Vagina (tissue), 2 donors: ENCODE measurements at places on chromosomes 16 and 17.

DNA sequence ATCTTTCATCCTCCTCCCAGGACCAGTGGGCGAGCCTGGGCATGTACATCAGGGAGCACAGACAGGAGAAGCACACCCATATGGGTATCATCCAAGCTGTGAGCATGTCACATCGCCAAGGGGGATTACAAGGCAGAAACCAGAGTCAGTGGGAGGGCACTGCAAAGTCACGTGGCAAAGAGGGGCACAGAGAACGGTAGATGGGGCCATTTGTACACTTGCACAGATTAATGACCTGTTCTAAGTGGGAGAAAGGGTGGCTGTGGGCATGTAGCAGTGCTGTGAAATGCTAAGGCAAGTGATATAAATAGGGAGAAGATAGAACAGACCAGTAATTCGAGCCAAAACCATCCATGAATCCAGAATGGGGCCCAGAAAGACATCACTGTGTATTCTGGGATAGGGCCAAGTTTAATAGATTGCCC is 265.0 kb downstream of the CPPED1 start:
- DNase-seq, result no peak

DNA sequence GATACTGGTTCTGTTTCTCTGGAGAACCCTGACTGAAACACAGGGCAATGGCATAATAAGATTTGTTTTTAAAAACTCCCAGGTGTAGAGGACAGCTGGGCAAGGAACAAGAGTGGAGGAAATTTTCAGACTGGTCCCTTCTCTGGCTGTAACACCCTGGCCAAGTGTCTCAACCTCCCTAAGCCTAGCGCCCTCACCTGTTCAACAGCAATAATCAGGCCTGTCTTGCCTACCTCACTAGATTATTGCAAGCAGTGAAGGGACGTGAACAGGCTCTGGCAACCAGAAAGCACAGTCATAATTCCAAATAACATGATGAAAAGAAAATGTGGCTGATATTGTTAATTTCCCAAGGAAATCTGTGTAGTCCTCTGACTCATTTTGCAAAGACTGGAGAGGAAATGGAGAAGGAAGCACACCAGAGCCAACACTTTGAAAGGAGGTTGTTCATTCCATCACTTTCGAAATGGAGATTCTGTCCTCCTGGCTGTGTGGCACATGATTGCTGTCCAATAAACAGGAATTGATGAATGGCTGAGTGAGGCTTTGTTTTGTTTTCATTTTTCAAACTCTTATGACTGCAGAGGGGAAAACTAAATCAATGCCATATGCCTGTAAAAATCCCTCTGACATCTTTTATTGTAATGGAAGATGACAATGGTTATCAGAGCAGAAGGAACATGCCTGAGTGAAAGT is 87.5 kb upstream of the HLF start:
- DNase-seq, result no peak

DNA sequence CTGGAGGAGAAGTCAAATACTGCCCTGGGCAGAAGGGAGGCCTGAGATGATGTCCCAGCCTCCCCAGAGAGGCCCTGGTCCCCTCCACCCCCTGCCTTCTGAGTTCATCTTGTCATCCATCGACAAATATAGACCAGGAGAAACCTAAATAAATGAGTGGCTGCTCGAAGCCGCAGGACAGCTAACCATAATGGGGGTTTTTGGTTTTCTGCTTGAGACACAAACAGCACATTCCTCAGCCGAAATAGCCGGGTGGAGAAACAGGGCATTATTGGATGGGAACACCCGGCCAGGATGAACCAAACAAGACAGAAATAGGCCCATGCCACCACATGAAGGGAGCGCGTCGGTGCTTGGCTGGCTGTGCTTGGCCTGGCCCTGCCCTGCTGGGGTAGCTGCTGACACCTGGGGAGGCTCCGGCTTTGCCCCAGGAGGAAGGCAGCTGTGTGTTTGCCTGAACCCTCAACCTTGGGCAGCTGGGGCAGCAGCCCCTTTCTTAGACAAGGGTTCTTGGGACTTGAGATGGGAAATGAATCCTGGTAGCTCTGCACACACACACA is 188.1 kb downstream of the IRX5 start:
- no peak for DNase-seq

- no peak for DNase-seq
Observed at GRCh38 chr17:3003296-3004149, 59.9 kb downstream of the OR1D5 start.

DNA sequence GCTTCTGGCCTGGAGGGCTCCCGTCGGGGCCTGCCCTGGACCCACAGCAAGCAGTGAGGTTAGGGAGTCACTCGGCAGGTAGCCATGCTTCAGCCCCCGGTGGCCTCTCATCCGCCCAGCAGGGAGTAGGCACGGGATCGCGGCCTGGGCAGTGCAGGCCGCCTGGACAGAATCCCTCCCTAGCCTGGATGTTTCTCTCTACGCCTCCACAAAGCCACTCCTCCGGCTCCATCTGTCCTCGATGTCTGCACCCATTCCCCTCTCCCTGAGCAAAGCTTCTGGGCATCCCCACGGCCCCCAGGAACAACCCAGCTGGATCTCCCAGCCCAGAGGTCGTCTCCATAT is 145.2 kb downstream of the RBFOX3 start:
- DNase-seq, result no peak

- DNase-seq, result no peak
Observed at GRCh38 chr17:31431098-31431851, 39.8 kb downstream of the RAB11FIP4 start.
